ENCODE measurements at places on chromosomes 5 and 9.

GRCh38 chr5:136103118-136103517 is 29.5 kb upstream of the SMAD5 start:
- DNase-seq: no peak

GRCh38 chr5:81773574-81773973 is 22.7 kb upstream of the SSBP2 start:
- no peak for DNase-seq

GRCh38 chr9:129866394-129867135 is 31.3 kb downstream of the USP20 start:
- peak; percentile 26 for DNase-seq

DNA sequence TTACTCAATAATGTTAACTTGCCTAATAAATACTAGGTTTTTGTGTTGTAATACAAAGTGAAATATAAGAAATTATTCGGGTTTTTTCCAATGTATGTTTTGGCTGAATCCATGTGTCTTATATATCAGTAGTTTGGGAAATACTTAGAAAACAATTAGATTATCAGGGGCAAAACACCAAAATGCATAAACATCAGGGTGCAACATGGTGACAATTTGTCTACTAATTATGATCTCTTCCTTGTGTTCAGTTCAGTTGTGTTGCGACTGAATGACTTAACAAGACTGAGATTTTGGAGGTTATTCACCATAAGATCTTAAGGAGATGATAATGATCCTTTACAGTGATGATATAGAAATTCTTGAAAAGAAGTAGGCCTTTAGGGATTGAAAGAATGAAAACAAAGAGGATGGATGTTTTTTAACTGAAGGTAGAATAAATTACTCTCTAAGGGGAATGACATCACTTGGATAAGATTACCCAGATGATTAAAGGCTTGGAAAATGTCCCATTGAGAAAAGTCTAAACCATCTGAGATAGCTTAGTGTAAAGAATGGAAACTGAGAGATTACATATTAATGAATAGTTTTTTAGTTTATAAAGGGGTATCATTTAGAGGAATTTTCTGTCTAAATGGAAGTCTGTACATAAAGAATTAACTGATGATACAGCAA is 415.8 kb downstream of the SPATA31D1 start:
- DNase-seq: no peak

- no peak for DNase-seq
Measured at GRCh38 chr5:175685701-175686350, 28.0 kb downstream of the HRH2 start.

- DNase-seq: no peak
Measured at GRCh38 chr5:157130925-157131324, 11.7 kb downstream of the MED7 start.

- DNase-seq: no peak
Measured at GRCh38 chr9:81058782-81059181, 630.6 kb downstream of the TLE1 start.
